Activated CD4-positive, alpha-beta T cell treated with anti-CD3 and anti-CD28 coated beads, Interleukin-2, amount 10 ng/mL, durations not matched to agents 7 days and 5 days (primary cell): ENCODE measurements at places on chromosomes 1 and 21.

GRCh38 chr1:61754545-61754944 is 12.3 kb downstream of the PATJ start:
- DNase-seq: no peak

DNA sequence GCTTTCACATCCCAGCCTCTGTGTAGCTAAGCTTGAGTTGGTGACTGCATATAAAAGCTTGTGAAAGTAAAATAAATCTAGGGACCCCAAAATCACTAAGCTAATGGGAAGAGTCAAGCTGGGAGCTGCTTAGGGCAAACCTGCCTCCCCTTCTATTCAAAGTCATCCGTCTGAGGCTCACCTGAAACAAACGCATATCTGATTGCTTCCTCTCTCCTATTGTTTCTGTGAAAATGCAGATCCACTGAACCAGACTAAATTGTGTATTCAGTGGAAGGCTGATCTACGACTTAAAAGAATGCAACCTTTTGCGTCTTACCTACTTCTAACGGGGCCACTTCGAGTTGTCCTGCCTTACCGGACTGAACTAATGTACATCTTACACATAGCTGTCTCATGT is 70.3 kb downstream of the LTN1 start:
- DNase-seq: no peak

DNA sequence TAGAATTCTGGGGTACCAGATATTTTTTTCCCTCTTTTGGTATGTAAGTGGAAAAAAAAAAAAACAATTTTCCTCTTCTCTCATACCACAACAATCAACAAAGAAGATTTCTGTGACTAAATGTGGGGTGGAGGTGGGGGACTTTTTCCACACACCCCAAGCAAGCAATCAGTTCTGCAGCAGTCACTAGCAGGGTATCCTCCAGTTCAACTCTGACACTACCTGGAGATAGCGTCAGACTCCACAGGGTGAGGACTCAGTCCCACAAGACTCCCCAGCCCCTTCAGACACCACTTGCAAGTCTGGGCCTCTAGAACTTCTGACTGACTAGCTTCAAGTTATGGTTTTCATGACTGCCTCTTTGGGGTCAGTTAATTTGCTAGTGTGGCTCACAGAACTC is 6.2 kb downstream of the DHX9 start:
- no peak for DNase-seq

DNA sequence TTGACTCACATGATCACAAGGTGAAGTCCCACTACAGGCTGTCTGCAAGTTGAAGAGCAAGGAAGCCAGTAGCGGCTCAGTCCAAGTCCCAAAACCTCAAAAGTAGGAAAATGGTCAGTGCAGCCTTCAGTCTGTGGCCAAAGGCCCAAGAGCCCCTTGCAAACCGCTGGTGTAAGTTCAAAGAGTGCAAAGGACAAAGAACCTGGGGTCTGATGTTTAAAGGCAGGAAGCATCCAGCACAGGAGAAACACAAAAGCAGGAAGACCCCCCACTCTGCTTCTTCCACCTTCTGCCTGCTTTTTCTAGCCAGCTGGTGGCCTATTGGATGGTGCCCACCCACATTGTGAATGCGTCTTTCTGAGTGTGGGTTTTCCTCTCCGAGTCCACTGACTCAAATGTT is 2222.6 kb downstream of the MRPL39 start:
- no peak for DNase-seq

GRCh38 chr1:101748077-101748476 is 248.6 kb downstream of the OLFM3 start:
- no peak for DNase-seq

GRCh38 chr1:3652548-3653285 is 401 bp downstream of the TP73 start:
- DNase-seq: no peak

GRCh38 chr1:243798726-243799125 is 51.3 kb downstream of the AKT3 start:
- DNase-seq: no peak

DNA sequence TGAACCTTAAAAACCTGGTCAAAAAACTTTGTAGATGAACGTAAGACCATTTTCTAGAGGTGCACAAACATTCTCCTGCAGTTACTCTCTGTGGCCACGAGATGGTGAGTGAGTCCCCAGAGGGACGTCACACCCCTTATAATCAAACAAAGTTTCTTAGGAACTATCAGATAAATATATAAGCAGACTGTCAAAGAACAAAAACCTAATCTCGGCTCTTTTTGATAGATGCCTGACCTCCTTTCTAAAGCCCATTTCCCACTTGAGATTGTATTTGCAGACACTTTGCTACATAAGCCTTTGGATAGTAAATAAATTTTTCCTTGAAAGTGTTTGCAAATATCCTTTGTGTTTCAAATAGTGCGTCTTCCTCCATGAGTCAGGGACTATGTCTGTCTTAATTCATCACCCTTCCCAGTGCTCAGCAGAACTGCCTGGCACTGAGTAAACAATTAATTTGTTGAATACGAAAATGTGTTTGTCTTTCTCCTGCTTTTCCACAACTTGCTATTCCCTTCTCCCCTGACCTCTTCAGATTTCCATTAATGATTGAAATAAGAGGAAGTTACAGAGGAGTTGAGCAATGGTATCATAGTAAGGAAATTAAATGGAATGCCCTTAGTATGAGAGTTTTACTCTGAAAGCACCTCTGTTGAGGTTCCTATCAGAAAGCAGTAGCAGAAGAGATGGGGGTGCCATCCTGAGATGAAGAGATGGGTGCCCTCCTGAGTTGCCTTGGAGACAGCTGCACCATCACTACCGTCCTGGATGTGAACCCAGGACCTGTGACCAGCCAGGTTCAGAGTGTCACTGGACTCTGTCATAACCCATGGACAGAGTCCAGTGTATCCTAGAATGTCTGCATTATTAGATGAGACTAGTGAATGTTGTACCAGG is 57.8 kb upstream of the RAVER2 start:
- DNase-seq: peak; percentile 38

GRCh38 chr1:79079770-79080169 is 73.2 kb upstream of the ADGRL4 start:
- DNase-seq: no peak

DNA sequence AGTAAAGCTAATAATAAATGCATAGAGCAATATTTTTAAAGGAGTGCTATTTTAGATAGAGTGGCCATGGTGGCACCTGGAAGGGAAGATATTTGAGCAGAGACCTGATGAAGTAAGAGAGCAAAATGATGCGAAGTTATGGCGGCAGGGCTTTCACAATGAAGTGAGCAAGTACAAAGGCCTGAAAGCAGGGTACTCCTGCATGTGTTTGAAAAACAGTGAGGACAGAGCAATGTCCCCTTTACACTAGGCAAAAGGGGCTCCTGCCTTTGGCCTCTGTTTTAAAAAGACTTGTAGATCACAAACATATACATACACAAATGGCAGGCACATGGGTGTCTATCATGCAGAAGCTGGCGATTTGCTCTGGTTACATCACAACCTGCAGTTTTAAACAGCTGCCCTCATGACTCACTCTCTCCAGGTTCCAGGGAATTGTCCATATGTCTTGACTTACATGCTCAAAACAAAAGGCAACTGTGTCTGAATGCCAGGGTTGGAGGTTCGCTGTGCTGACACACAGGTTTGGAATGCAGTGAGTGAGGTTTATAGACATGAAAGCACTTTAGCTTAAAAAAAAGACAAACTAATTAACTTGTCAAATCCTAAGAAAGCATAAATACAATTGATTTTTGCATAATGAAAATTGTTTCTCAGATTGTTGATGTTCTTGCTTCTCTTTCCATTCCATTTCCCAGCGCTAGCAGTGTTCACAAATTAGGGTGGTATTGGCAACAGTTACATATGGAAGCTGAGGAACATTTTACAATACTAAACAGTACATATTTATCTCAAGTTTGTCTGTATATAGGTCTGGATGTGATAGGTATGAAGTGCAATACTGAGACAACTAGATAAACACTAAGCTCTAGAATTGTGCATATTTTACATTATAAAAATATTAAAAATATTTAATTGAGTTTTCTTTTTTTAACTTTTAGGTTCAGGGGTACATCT is 313.9 kb downstream of the BARHL2 start:
- DNase-seq: no peak

- no peak for DNase-seq
These were observed 48.5 kb upstream of the SCYL3 start for GRCh38 chr1:169941982-169942830.

GRCh38 chr1:150015651-150016131 is 5.2 kb upstream of the OTUD7B start:
- no peak for DNase-seq

- DNase-seq: no peak
These were observed 102.3 kb upstream of the CD34 start for GRCh38 chr1:208013210-208013609.

- no peak for DNase-seq
These were observed 19.4 kb downstream of the CRYAA start for GRCh38 chr21:43188181-43188580.

DNA sequence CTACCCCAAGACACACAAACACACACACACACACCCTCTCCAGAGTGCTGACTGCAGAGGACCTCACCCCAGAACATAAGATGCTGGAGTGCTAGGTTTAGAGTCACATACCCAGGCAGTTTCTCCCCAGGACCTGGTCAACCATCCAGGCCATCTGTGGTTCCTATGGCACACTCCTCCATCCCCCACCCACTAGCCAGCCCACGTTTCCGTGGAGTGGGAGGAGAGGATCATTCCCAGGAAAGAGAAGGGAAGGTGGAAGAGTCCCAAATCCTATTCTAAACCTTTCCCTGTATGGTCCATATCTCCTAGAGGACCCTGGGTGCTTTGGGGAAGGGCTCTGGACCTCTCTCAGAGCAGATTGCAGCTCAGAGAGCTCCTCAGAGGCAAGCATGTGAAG is 1.1 kb downstream of the KCNJ9 start:
- no peak for DNase-seq

DNA sequence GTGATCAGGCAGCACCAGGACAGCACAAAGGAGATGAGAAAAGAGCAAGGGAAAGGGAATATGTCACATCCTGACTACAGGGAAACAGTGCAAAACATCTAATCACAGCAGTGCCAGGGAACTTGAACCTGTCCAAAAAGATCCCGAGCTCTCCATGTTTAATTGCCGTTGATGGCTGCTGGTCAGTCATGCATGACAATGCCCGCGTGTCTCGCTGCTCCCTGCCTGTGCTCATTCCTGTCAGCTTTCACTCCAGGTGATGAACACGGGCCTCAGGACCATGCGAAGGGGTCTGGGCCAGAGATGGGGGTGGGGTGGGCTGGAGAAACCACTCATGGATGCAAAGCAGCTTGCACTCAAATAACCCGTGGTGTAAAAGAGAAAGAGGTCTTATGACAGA is 287.0 kb downstream of the GPATCH2 start:
- DNase-seq: no peak

DNA sequence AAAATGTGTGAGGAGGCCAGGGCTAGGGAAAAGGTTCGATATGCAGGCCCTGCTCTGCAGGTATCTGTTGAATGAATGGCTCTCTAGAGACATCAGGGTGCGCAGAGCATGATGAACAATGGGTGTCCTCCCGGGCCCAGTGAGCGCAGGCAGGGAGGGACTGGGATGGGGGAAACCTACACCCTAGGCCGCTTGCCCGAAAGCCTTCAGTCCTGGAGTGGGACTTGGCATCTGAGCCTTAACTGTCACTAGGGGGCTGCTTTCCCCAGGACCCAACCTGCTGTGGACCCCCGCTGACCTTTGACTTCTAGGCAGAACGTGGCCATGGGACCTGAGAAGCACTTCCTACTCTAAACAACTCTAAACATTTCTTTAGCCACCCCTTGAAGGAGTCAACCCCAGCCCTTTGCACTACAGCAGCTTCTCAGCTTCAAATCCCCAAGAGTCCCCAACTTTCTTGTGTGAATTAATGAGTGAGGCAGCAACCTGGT is 444 bp upstream of the MAP3K6 start:
- no peak for DNase-seq

DNA sequence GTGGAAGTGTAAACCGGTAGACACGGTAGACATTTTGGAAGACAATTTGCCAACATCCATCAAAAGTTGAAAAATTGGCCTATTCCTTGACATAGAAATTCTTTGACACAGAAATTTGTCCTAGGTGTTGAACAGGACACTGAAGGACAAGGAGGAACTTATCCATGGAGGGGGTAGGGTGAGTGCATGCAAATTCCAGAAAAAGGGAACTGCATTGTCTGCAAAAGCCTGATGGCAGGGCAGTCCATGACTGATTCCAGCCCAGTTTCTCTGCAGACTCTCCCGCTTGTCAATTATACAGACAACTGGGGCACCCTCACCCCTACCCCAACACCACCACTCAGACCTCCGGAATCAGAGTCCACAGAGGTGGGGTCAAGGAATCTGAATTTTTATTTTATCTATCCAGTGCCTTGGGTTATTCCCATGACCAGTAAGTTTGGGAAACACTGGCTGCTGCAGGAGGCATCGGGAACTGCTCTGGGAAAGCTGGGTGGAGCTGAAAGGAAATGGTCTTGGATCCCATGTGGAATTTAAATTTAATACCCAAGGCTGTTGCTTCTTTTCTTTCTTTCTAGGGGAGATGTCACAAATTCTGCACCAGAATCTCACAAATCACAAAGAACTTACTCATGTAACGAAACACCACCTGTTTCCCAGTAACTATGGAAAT is 103.3 kb upstream of the SLC45A1 start:
- DNase-seq: no peak

GRCh38 chr1:200373811-200374231 is 36.0 kb downstream of the ZNF281 start:
- no peak for DNase-seq

GRCh38 chr21:43782431-43783097 is 6.5 kb upstream of the CSTB start:
- no peak for DNase-seq

GRCh38 chr1:151718011-151718431 is 1.4 kb upstream of the CELF3 start:
- DNase-seq: no peak

DNA sequence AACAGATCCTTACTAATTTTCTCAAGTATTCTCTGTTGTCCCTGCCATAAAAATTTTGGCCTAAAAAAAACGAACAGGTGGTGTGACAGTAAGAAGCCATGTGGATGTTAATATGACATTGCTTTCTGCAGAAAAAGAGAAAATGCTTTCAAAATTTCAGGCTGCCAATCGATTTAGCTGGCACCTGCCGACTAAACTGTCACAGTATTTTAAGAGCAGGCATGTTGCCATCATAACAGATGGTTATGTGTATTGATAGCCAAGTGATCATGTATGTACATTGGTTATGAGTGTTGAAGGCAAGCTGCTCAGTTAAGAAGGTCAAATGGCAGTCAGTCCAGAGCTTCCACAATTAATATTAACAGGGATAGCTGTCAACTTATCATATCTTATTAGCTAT is 1017.0 kb downstream of the MRPL39 start:
- no peak for DNase-seq

DNA sequence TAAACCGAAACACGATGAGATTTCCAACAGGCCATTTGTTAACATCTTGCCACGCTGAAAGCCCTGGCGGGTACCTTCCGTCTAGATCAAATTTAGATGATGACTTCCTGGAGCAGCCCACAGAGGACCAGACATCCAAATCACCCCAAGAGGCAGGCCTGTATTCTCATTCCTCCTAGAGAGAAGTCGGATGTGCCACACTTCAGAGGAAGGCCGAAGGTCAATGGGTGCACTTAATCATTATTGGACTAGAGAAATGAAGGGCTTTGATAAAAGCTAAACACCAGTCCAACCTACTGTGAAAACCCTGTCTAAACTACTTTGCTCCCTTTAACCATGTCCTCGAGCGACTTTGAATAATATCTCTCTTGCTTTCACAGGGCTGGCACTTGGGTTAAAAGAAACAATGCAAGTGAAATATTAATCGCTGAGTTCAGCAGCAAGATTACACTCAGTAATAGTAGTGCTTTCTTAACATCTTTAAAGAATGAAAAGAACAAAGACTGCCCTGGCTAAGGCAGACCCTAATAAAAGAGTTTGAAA is 76.5 kb downstream of the BCAR3 start:
- no peak for DNase-seq

GRCh38 chr21:41562101-41563000 is 54.4 kb upstream of the TMPRSS2 start:
- DNase-seq: no peak
